Ovary (tissue), 10 donors: ENCODE measurements at places on chromosomes 1 and 21. TPM values are rescaled to one million over a fixed set of nuclear protein-coding genes. Genes with fewer than 3 reads are reported as not detected.

GRCh38 chr1:182084487-182085316 lies 23.2 kb upstream of the ZNF648 start:
- peak overlapping the region; percentile 64 for H3K27ac ChIP-seq
- DNase-seq = peak; percentile 92
- H3K27me3 ChIP-seq = no peaks in the 10 kb centered on the region
- no peak overlapping the region for H3K4me3 ChIP-seq
- H3K36me3 ChIP-seq = no peaks in the 10 kb centered on the region

GRCh38 chr1:234546890-234547788 lies 62.8 kb downstream of the IRF2BP2 start:
- H3K4me1 ChIP-seq = peaks cover 25% of the 10 kb centered on the region
- H3K36me3 ChIP-seq = no peaks in the 10 kb centered on the region
- no peak overlapping the region for H3K4me3 ChIP-seq

DNA sequence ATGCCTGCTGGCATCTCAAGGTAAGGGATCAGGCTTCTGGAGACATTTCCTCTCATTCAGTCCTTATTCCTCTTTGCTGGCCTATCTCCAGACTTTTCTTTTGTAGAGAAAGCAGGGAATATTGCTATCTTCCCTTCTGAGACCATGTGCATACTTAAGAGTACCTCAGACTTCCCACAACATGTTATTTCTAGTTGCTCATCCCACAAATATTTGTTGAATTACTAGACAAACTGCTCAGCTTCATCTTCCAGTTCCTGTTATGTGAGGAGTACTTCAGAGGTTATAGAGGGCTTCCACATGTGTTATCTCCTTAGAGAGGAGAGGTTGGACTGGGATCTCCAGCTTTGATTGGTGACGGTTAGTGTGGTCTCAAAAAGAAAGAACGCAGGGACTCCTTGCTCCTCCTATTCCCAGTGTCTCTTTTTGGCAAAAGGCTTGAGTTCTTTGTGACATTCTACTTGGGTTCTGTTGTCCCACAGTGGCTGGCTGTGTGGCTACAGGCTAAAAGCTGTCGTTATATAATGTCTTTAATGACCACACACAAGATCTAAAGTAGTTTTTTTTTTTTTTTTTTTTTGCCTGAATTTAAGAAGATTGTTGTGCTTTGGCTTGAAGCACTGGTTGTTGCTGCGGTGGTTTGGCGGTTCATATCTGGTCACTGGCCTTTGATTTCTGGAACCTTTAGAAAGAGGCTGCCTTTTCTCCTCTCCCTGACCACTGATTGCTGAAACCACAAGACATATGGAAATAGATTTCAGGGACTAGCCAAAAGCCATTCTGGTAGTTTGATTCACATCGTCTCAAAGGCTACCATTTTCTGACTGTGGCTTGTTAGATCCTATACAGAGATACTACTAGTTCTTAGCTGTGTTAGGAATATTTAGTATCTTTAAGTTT lies 78.7 kb downstream of the FGGY start:
- no peak overlapping the region for H3K4me3 ChIP-seq
- peaks cover 3% of the 10 kb centered on the region for H3K4me1 ChIP-seq
- peak overlapping the region; percentile 14 for H3K27ac ChIP-seq

- no peaks in the 10 kb centered on the region for H3K4me1 ChIP-seq
- H3K27me3 ChIP-seq = no peaks in the 10 kb centered on the region
- H3K36me3 ChIP-seq = no peaks in the 10 kb centered on the region
These were observed 132.9 kb upstream of the ERG start for GRCh38 chr21:38631206-38631605.

GRCh38 chr1:61049850-61050540 lies 32.4 kb upstream of the NFIA start:
- DNase-seq = peak; percentile 90
- H3K27me3 ChIP-seq = no peaks in the 10 kb centered on the region

DNA sequence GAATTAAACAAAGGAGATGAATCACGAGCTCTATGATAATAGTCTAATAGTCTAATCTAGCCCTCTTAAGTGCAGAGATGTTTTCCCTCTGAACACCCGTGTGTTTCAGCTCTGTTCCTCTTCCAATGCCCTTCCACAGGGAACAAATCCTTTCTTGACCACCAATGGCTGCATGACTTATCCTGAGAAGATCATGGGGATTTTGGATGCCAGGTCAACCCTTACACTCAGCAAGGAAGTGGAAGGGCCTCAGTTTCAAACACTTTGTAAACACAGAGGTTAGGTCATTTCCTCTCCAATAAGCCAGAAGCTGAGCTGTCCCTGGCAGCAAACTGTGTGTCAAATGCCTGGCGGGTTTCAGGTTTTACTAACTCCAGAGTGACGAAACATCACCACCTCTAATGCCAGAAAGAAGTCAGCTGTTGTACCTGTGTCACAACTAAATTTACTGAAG lies 200.0 kb downstream of the GABPA start:
- DNase-seq = peak; percentile 58
- no peaks in the 10 kb centered on the region for H3K36me3 ChIP-seq
- H3K27me3 ChIP-seq = no peaks in the 10 kb centered on the region
- H3K4me1 ChIP-seq = peaks cover 16% of the 10 kb centered on the region
- H3K4me3 ChIP-seq = no peak overlapping the region

DNA sequence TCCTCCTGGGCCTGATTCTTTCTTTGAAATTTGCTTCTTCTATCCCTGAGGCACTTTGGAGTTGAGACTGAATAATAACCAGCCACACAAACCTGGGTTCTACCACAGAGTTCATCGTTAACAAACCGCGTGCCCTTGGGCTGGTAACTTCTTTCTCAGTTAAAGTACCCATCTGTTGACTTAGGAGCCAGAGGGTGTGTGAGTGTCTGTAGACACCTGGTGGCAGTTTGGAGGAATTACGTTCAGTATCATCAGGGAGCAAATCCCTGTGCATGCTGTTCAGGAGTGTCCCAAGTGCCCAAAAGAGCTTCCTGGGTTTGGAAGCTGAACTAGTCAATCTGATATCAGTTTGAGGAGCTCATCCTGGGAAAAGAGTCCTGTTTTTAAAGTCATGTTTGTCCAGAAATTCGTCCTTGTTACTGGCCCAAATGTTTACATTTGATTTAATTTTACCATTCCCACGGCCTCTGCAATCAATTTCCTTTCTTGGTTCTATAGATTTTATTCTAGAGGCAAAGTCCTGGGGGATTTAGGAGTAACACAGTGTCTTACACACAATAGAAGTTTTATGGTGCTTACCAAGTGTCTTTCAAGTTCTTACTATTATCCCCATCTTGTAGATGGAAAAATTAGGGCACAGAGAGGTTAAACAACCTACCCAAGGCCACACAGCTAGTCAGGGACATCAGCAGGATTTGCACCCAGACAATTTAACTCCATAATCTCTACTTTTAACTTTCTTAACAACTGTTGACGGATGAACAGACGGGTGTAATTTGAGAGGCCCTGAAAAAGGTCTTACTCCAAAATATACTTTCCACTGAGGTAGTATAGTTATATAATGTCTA lies 26.7 kb upstream of the RPTN start:
- H3K36me3 ChIP-seq = no peaks in the 10 kb centered on the region
- no peak overlapping the region for H3K27ac ChIP-seq
- H3K27me3 ChIP-seq = no peaks in the 10 kb centered on the region

- no peaks in the 10 kb centered on the region for H3K36me3 ChIP-seq
- H3K4me3 ChIP-seq = no peak overlapping the region
- H3K4me1 ChIP-seq = peaks cover 17% of the 10 kb centered on the region
These were observed 9.2 kb upstream of the PLEKHG5 start for GRCh38 chr1:6500544-6501278.

The PROK1 gene
- total RNA-seq = 165 TPM

The CASQ2 gene
- total RNA-seq = 3.4 TPM
